ENCODE measurements at places on chromosomes 11 and 22. TPM values are rescaled to one million over a fixed set of nuclear protein-coding genes. Genes with fewer than 3 reads are reported as not detected.

The APOL2 gene
- 62.3 TPM for total RNA-seq

The POTEH gene
- not detected for total RNA-seq

The CARD16 gene
- total RNA-seq, result 0.39 TPM

The EFCAB6 gene
- total RNA-seq, result 5.9 TPM

The OTOG gene
- total RNA-seq, result not detected

The SLC25A45 gene
- 3.8 TPM for total RNA-seq

The P2RY2 gene
- 2.5 TPM for total RNA-seq

The SDHAF2 gene
- 63.3 TPM for total RNA-seq

The KCNK4 gene
- 0.11 TPM for total RNA-seq

The A4GALT gene
- 31.4 TPM for total RNA-seq

The CD248 gene
- 29.1 TPM for total RNA-seq

The CBY1 gene
- 19.7 TPM for total RNA-seq

The PHLDA2 gene
- total RNA-seq, result 3.9 TPM

The DDTL gene
- not detected for total RNA-seq

The CRY2 gene
- total RNA-seq, result 18.3 TPM

The ALDH3B1 gene
- total RNA-seq, result 50.2 TPM

The CTSF gene
- total RNA-seq, result 26.3 TPM

The TSGA10IP gene
- total RNA-seq, result not detected

The FJX1 gene
- 10.5 TPM for total RNA-seq

The RTCB gene
- total RNA-seq, result 89.9 TPM

The HSD17B12 gene
- 115 TPM for total RNA-seq

The TBX10 gene
- not detected for total RNA-seq

The BIRC3 gene
- total RNA-seq, result 3.3 TPM

The OR52I1 gene
- total RNA-seq, result not detected

The TNNI2 gene
- total RNA-seq, result not detected

The OR5T1 gene
- total RNA-seq, result not detected

The ASRGL1 gene
- total RNA-seq, result 1.9 TPM

The SCARF2 gene
- total RNA-seq, result 19.0 TPM

The MYEOV gene
- 1.1 TPM for total RNA-seq

The OR8G1 gene
- total RNA-seq, result 0.43 TPM

The HEPN1 gene
- not detected for total RNA-seq

The SESN3 gene
- 63.8 TPM for total RNA-seq

The CD81 gene
- 262 TPM for total RNA-seq

The TSSK2 gene
- total RNA-seq, result not detected

The NFAM1 gene
- total RNA-seq, result under 0.01 TPM

The RASD2 gene
- total RNA-seq, result 0.22 TPM

The MMP13 gene
- 5.7 TPM for total RNA-seq

The FAM227A gene
- 3.1 TPM for total RNA-seq

The SCN3B gene
- total RNA-seq, result 0.11 TPM

The MOV10L1 gene
- total RNA-seq, result 0.43 TPM

The USP28 gene
- total RNA-seq, result 35.0 TPM

The ALG9 gene
- total RNA-seq, result 43.1 TPM

The LRRC74B gene
- not detected for total RNA-seq

The PATE4 gene
- not detected for total RNA-seq

The MS4A6E gene
- not detected for total RNA-seq

The IL18 gene
- 0.39 TPM for total RNA-seq

All from articular chondrocyte of knee joint (primary cell).